ENCODE measurements at places on chromosomes 5 and 9. TPM values are rescaled to one million over a fixed set of nuclear protein-coding genes. Genes with fewer than 3 reads are reported as not detected.

Gene HRCT1
- 13.3 TPM for polyA plus RNA-seq

Gene GRM6
- not detected for polyA plus RNA-seq

Gene ASB6
- polyA plus RNA-seq, result 18.1 TPM

Gene F2RL2
- 0.32 TPM for polyA plus RNA-seq

Gene RETREG1
- 53.6 TPM for polyA plus RNA-seq

DNA sequence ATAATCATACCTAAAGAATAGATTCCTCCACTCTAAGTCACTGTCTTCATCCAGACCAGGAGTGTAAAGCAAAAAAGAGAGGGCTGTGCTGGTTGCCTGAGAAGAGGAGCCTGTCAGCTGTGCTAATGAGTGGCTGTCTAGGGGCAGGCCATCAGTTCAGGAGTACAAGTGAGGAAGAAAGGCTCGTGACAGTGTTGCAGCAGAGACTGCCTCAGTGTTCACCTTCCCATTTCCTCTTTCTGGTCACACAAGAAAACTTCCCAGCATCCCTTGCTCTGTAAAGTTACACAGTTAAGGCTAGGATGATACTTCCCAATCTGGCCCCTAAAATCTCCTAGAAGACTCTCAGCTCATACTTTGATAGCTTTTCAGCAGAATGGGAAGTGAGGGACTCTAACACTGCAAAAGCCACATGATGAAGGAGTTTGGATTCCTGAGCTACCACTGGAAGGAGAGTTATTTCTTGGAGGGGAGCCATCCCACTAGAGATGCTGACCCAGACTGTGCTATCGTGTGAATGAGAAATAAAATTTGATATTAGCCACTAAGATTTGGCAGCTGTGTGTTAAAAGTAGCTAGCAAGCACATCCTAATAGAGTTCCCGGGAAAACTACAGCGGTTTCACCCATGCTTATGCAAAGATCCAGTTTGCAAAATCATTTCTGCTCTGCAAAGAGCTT, 67.1 kb downstream of the ADAMTS12 start:
- peaks cover 4% of the 10 kb centered on the region for H3K4me1 ChIP-seq
- peak; percentile 32 for DNase-seq
- H3K27me3 ChIP-seq, result no peaks in the 10 kb centered on the region
- H3K4me3 ChIP-seq, result no peak overlapping the region
- no peaks in the 10 kb centered on the region for H3K36me3 ChIP-seq

- H3K4me3 ChIP-seq, result no peak overlapping the region
- H3K36me3 ChIP-seq, result no peaks in the 10 kb centered on the region
- H3K27me3 ChIP-seq, result no peaks in the 10 kb centered on the region
- no peaks in the 10 kb centered on the region for H3K4me1 ChIP-seq
- DNase-seq, result no peak
- H3K27ac ChIP-seq, result no peak overlapping the region
Observed at GRCh38 chr5:34648039-34648839, 7.9 kb upstream of the RAI14 start.

DNA sequence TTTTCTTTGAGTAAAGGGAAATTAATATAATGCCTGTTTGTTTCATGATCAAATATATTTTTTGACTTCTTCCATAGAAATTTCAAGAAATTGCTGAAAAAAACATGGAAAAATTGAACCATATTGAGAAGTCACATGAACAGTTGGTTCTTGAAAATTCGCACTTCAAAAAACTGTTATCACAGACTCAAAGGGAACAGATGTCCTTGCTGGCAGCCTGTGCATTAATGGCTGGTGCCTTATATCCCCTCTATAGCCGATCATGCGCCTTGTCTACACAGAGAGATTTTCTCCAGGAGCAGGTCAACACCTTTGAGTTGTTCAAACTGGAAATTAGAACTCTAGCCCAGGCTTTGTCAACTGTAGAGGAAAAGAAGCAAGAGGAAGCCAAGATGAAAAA, 191.4 kb downstream of the CCDC171 start:
- no peak overlapping the region for H3K4me3 ChIP-seq
- no peaks in the 10 kb centered on the region for H3K4me1 ChIP-seq
- no peaks in the 10 kb centered on the region for H3K27me3 ChIP-seq
- no peaks in the 10 kb centered on the region for H3K36me3 ChIP-seq

GRCh38 chr5:97854871-97855762, 672.1 kb upstream of the RIOK2 start:
- H3K27ac ChIP-seq, result no peak overlapping the region
- DNase-seq, result no peak
- no peaks in the 10 kb centered on the region for H3K27me3 ChIP-seq
- no peaks in the 10 kb centered on the region for H3K4me1 ChIP-seq
- no peak overlapping the region for H3K4me3 ChIP-seq
- no peaks in the 10 kb centered on the region for H3K36me3 ChIP-seq

- no peak for DNase-seq
- H3K4me1 ChIP-seq, result no peaks in the 10 kb centered on the region
- no peaks in the 10 kb centered on the region for H3K36me3 ChIP-seq
- no peaks in the 10 kb centered on the region for H3K27me3 ChIP-seq
- no peak overlapping the region for H3K4me3 ChIP-seq
- H3K27ac ChIP-seq, result no peak overlapping the region
Observed at GRCh38 chr5:136891175-136891972, 526.0 kb upstream of the TRPC7 start.

- H3K4me1 ChIP-seq, result peaks cover 3% of the 10 kb centered on the region
- no peaks in the 10 kb centered on the region for H3K36me3 ChIP-seq
- no peaks in the 10 kb centered on the region for H3K27me3 ChIP-seq
- H3K4me3 ChIP-seq, result no peak overlapping the region
Observed at GRCh38 chr5:137665678-137666460, 70.0 kb downstream of the KLHL3 start.

DNA sequence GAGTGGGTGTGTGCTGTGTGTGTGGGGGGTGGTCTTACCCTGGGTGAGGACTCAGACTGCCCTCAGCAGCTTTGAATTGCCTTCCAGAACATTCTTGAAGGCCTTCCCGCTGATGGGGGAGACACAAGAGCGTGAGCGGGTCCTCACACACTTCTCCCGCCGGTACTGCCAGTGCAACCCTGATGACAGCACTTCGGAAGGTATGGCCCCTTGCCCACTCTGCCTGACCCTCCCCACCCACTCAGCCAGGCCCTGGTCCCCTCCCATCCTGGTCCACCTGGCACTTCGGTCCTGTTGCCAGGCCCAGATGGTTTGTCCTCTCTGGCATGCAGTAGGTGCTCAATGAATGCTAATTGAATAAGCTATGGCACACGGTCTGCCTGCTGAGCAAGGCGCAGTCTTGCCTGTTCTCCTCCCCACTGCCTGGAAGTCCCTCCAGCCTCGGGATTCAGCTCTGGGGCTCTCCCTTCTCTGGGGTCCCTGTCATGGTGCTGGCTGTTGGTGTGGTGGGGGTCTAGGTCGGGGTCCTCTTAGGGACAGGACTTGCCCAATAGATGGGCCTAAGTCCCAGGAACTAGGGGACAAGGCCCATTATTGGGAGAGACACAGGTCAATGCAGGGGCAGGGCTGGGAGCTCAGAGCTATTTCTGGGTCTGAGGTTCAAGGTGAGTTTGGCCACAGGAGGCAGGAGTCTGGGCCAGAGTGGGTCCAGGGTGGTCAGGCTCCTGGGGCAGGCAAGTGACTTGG, 26.4 kb downstream of the PSD2 start:
- no peaks in the 10 kb centered on the region for H3K36me3 ChIP-seq
- H3K4me3 ChIP-seq, result no peak overlapping the region
- no peak overlapping the region for H3K27ac ChIP-seq
- DNase-seq, result no peak

DNA sequence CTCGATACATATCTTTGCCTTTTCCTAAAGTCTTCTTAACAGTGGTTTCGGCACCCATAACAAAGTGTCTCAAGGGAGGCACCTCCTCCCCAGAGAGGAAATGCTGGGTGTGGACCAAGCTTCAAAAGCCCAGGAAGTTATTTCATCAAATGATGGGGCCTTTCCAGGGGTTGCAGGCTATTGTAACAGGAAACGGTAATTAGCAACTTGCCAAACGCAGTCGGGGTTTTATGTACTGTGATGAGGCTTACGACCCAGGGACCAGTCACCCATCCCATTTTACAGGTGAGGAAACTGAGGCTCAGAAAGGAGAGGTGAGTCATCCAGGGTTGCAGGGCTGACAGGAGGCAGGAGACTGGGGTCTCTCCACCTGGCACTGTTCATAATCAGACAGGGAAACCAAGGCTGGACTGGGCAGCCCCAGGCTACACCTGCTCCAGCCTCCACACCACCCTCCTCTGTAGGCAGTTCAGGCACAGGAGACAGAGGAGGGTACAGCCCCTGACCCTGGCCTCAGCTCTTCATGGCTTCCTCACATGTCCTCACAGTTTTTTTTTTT, 30.0 kb upstream of the SUSD3 start:
- H3K4me1 ChIP-seq, result no peaks in the 10 kb centered on the region
- no peak overlapping the region for H3K27ac ChIP-seq
- H3K36me3 ChIP-seq, result no peaks in the 10 kb centered on the region
- H3K4me3 ChIP-seq, result no peak overlapping the region
- H3K27me3 ChIP-seq, result no peaks in the 10 kb centered on the region

Data from kidney (tissue), 22 donors.